ENCODE measurements at places on chromosomes 6 and 20.
A peak's percentile ranks its signal among the peaks of the same experiment; 100 is the strongest.

DNA sequence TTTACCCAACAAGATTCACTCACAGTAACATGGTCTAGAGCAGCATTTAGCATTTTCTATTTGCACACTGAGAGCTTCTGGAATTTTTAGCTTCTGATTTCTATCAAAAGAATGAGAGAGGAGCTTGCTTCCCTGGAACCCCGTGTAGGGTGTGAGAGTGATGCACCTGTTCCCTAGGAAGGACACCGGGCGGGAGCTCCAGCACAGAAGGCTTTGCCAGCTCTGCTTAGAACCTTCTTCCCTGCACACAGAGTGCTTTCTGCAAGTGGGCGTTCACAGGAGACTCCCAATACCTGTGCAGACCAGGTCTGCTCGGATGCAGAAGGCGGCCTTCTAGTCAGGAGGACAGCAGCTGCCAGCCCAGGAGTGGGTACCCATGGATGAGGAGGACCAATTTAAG is 217.3 kb downstream of the TBXT start:
- no peak for DNase-seq

DNA sequence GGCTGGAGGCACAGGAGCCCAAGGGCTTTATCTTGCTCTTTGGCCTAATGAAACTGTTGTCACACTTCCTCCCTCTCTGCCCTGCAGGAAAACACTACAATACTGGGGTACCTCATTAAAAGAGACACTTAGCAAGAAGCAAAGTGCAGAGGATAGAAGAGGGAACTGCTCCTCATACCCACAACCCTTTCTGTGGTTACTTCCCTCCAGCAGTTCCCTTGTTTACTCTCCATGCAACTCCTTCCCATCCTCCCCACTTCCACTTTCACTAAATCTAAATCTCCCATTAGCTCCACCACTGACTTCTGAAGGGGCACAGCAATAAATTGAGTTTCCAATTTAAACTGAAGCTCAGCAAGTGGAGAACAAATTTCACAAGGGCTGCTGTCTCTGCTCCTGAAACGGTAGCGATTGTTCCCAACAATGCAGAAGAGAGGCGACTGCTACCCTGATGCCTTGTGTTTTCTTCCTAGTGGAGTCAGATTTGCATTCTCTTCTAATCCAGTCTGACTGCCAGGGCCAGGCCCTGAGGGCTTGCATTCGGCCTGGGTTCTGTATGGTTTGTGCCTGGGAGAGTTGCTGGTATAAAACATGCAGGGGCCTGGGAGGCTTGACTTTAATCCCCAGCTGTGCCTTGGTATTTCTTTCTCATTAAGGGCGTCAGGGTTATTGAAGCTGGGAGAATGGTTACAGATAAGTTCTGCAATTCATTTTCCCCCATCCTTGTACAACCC is 454.7 kb downstream of the TFAP2B start:
- DNase-seq = peak; percentile 11

DNA sequence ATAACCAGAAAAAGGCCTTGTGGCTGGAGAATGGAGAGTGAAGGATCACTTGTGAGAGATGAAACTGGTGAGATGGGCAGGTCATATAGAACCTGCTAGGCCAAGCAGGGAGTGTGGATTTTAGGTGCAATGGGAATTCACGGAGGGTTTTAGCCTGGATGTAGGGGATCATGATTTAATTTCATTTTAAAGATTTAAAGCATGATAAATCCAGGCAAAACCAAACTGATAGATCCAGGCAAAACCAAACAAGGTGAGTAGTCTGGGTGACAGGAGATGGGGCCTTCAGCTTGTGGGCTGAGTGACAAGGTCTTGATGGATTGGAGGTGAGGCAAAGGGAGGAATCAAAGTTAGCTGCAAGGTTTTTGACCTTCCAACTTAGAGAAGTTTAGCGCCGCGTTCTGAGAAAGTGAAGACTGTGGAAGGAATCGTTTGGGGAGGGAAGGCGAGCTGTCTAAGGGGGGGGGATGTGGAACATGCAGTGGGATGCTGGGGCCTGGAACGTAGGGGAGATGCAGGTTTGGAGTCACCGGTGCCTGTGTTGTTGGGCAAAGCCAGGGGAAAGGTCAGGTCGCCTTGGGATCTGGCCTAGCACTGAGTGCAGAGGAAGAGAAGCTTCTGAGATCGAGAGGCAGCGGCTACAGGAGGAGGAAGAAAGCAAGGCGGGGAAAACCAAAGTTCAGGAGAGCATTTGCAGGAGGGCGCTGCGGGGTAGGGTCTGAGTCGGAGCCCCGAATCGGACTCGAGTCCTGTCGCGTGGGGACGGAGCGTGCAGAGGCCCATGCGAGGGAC is 1.3 kb upstream of the PLCG1 start:
- no peak for DNase-seq

DNA sequence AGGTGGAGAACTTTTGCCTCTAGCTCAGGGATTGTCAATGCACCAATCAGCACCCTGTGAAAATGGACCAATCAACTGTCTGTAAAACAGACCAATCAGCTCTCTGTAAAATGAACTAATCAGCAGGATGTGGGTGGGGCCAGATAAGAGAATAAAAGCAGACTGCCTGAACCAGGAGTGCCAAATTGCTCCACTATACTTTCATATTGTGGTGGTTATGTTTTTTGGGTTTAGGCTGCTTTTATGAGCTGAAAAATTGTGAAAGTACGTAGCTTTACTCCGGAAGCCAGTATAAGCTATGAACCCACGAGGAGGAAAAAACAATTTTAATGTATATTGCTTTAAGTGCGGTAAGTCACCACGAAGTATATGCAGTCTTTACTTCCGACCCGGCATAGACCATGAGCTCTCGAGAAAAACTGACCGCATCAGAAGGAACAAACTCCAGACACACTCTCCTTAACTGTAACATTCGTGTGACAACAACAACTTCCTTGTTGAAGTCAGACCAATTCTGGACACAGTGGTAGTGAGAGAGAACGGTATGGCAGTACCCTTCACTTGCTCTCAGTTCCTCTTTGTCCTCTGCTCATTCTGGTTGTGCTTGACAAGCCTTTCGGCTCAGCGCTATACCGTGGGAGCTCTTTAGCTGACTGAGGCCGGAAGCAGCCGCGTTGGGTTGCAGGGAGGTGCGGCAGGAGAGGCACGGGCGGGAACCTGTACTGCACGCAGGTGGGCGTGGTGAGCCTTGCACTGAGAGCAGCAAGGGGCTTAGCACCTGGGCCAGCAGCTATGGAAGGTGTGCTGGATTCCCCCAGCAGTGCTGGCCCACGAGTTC is 81.9 kb upstream of the E2F3 start:
- no peak for DNase-seq

DNA sequence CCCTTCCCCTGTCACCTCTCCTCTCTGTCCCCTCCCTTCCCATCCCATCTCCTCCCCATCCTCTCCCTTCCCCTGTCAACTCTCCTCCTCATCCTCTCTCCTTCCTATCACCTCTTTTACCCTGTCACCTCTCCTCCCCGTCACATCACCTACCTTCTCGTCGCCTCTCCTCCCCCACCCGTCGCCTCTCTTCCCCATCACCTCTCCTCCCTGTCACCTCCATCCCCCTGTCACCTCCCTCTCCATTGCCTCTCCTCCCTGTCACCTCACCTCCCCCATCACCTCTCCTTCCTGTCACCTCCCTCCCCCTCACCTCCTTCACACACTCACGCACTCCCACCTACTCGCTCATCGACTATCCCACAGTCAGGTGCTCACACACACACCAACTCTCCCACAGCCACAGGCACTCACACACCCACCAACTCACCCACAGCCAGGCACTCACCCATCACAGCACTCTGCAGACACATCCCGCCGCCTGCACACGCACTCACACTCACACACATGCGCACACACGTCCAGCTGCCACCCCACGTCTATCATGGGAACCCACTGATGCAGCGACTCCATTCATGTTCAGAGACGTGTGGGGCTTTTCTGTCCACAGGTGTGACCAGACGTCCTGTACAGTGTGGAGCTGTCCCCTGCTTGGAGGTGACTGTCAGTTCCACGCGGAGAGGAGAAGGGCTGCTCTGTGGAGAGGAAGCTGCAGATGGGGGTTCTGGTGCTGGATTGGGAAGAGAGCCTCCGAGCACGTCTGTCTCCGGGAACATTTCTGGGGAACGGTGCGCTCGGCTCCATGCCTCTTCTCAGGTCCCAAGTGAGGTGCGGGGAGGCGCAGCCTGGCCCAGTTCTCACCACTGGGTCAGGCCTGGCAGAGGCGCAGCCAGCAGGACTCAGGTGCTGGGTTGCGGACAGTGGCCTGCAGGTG is 184.3 kb downstream of the TTLL2 start:
- no peak for DNase-seq

DNA sequence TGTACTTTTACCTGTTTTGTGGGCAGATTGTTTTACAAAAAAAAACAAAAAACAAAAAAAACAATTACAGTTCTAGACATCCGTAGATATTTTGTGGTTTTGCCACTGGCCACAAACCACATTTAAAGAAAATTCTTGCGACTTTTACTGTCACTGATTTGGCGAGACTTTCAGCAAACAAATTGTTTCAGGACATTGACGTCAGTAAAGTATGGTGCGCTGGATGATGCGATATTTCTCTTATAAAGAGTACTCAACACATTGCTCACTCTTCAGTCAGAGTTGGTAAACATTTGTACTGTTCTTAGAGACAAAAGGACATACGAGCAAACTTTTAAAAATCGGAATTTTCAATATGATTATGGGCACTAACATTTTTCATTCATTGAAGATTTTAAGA is 229.8 kb downstream of the HAO1 start:
- DNase-seq = no peak

DNA sequence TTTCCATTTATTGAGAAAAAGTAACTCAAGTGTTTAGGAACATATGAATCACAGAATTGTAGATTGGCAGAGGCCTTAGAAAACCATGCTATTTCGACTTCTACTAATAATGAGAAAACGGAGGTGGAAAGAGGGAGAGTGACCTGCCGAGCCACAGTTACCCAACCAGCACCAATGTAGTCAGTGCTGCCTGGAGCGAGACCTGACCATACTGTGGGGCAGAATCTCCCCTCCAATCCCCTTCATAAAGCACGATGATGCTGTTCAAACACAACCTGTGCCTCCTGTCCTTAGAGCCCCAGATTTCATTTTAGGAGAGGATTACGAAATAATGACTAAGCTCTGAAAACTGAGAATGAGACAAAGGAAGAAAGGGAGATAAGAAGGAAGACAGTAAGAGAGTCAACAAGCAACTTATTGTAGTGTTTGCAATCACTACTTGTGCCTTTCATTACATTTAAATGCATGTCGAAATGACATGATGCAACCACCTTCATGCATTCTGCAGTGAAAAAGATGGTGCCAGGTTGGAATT is 70.6 kb downstream of the ATXN1 start:
- no peak for DNase-seq

GRCh38 chr6:109772883-109773431 is 81.9 kb downstream of the FIG4 start:
- DNase-seq = no peak

GRCh38 chr6:152054441-152054840 is 247.0 kb downstream of the ESR1 start:
- no peak for DNase-seq

DNA sequence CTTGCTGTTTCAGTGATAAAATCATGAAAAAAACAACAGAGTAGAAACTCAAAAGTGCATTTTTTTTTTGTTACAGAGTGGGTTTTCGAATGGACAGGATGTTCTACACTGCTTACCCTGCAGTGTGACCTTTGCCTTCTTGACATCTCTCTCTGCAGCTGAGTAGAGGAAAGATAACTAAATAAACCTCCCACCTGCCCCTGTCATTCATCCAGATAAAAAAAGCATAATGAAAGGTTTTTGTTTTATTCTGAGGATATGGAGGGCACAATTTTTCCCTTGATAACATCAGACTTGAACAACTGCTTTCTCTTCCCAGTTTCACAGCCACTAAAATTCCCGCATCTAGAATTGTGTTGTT is 193.6 kb upstream of the FOXQ1 start:
- DNase-seq = no peak

DNA sequence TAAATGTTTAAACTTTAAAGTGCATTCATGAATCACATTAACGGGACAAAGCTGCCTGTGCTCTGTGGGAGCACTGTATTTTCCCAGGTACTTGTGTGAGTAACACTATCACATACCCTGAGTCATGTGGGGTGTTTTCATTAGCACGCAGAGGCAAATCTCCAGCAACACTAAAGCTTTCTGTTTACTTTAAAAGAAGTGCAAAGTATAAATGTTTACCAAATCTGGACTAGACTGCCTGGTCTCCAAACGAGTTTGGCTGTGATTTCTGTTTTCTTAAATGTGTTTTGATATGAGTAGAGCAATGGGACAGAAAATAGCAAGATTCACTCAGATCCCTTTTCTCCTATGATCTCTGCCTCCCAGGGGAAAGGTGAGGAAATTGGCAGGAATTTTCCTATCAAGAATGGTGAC is 28.8 kb upstream of the RIPPLY2 start:
- no peak for DNase-seq

GRCh38 chr6:84516154-84516553 is 248.2 kb downstream of the TBX18 start:
- no peak for DNase-seq

- DNase-seq = no peak
Observed at GRCh38 chr20:48962976-48963771, 41.7 kb downstream of the ARFGEF2 start.

DNA sequence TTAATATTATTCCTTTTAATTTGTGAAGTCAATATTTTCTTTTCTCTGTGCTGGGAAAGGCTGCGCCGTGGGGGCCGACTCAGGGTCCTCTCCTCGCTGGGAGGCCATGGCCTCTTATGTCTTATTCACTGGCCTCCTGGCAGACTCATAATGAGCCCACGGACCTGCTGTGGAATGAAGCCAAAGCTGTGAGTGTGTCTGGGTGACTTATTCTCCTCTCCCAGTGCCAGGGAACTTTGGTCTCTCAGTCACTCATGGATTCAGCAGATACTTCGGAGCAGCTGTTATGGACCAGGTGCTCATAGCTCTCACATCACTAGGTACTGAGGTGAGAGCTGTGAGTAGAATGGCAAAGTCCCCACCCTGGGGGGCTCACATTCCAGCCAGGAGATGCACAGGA is 297.6 kb downstream of the CDH26 start:
- DNase-seq = no peak

DNA sequence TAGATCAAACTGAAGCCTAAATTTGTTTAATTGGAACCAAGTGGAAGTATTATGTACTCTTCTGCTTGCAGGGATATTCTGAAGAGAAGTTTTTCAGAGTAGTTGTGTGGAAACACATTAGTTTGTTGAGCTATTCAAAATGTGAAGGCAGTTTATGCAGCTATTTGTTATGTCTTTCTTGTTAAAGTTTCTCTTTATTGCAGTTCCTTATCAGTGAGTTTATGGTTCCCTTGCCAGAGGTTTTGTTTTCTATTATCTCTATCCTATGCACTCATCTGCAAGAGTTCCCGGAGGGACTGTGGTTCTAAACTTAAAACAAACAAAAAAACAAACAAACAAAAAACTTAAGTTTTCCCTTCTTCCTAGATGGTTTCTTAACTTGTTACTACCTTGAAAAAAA is 143.7 kb upstream of the SLC22A16 start:
- DNase-seq = no peak

GRCh38 chr20:50038574-50038991 is 55.8 kb downstream of the SNAI1 start:
- DNase-seq = no peak

DNA sequence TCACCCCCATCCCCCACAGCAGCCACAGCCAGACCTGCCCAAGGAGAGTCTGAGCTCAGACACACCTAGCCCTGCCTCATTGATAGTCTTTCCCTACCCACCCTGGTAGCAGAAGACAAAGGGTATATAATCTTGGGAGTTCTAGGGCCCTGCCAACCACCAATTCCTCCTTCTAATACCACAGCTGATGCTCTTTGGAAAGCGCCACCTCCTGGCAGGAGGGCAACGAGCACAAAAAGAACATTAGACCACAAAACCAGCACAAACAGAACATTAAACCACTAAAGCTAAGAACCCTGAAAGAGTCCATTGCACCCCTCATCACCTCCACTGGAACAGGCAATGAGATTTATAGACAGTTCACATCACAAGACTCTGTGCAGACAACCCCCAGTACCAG is 195.8 kb upstream of the FUT9 start:
- peak; percentile 13 for DNase-seq
